ENCODE measurements at places on chromosomes 5 and 9.
A peak's percentile ranks its signal among the peaks of the same experiment; 100 is the strongest.

DNA sequence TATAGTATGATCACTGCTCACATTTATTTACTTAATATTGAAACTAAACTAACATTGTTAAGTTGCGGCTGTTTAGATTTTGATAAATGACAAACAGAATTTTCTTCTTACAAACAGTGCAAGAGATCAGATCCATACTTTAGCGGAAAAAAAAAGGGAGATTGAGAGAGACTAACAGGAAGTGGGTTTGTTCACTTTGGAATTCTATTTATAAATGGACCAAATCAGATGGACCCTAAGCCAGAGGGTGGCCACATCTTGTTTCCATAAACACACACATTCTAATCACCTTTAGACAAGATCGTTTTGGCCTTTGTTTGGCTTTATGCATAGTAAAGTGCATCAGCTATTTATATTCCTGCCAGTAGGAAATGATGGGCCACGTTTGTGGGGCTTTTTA, 381.4 kb upstream of the CD180 start:
- no peak for DNase-seq

- no peak for DNase-seq
Measured at GRCh38 chr5:74294231-74294705, 346.3 kb downstream of the ENC1 start.

DNA sequence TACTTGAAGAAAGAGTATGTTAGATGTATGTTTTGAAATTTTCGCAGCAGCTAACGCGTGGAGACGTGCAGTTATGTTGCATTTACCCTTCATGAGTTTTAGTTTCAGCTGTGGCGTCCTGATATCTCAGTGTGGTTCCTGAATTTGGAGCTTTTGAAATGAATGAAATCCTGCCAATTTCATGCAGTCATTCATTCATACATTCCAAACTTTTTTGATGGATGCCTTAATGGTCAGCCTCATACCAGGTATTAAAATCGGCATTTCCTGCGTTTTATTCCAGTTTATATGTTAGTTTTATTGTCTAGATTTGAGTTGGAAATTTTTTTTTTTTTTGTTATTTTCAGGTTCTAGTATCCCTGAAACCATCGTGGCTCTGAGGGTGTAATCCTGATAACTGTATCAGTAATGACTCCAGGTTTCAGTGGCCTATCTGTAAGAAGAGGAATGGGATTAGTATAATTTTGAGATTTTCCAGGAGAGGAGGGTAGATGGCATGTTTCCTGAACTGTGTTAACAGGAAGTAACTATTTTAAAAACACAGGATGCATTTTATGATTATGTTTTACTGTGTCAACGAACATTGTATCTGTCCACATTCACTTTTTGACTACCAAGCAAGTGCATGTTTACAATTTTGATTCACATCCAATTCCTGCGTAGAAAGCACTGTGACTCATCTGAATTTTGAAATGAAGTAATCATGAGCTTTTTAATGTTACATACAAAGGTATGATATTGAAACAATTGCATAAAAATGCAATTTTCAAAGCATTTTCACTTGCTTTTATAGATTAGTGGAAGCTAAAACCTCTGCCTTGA, 1.0 kb downstream of the FOCAD start:
- no peak for DNase-seq

- DNase-seq: peak; percentile 63
Measured at GRCh38 chr5:61768692-61769281, 436.7 kb downstream of the ZSWIM6 start.

- no peak for DNase-seq
Measured at GRCh38 chr5:37212096-37212495, 37.1 kb downstream of the CPLANE1 start.

GRCh38 chr5:81904861-81905260, 67.0 kb upstream of the ATG10 start:
- DNase-seq: no peak

Measured in H7 (cell line).